AG20443 (cell line): ENCODE measurements at places on chromosomes 4 and X.

DNA sequence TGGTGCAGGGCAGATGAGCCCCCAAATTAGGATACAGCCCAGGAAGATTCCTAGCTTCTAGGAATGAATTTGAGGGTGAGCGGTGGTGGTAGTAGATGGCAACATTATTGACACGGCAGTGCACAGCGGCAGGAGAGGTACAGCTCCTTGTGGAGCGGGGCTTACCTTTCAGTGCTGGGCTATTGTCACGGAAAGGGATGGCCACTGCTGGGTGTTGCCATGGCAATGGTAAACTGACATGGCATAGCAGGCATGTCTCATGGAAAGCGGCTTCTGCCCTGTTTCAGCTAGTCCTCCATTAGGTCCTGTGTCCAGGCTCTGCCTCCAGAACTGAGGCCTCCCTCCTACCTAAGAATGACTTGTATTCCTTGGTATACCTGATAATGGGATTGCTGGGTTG is 81.8 kb upstream of the WDR1 start:
- DNase-seq, result no peak

- DNase-seq, result no peak
These were observed 94.2 kb downstream of the PHEX start for GRCh38 chrX:22126327-22126726.

DNA sequence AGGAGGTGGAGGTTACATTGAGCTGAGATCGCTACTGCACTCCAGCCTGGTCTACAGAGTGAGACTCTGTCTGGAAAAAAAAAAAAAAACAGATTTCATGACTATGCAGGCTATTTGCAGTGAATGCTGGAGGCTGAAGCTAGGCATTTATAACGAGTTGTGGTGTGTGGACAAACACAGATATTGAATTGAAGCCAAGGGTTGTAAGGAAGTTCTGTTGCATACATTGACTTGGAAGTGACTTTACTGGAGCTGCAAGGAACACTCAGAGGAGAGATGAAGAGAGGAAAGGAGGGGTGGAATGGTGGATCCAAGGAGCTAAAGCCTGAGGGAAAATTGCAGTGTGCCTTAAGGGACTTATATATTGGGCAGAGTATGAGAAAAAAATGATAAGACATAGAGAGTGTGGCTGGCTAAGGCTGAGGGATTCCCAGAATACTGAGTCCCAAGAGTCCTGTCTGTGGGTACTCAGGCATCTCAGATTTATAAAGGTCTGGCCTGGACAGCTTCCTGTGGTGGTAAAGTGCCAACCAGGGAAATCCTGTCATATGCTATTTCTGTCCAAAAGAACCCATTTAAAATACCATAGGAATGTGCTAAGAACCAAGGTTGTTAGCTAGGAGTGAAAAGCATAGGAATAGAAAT is 87.8 kb upstream of the GUCY1A1 start:
- DNase-seq, result peak; percentile 37

GRCh38 chr4:7387925-7388324 is 46.8 kb downstream of the PSAPL1 start:
- no peak for DNase-seq

DNA sequence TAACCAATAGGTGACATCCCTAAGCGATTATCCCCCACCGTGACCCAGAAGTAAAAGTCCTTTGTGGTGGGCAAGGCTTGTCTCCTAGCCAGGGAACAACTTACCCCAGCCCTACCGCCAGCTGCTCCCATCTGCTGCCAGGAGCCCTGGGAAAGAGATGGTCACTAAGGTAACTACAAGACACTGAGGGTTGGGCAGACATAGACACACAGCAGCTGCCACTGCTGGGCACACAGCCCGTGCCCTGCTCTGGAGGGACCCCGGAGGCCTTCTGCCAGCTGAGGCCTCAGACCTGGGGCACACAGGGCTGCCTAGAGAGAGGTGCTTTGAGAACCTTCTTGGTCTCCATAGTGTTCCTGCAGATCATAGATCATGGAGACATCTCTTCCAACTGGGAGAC is 53.0 kb upstream of the PROM1 start:
- no peak for DNase-seq

- no peak for DNase-seq
These were observed 491.2 kb downstream of the INPP4B start for GRCh38 chr4:142354794-142355420.

DNA sequence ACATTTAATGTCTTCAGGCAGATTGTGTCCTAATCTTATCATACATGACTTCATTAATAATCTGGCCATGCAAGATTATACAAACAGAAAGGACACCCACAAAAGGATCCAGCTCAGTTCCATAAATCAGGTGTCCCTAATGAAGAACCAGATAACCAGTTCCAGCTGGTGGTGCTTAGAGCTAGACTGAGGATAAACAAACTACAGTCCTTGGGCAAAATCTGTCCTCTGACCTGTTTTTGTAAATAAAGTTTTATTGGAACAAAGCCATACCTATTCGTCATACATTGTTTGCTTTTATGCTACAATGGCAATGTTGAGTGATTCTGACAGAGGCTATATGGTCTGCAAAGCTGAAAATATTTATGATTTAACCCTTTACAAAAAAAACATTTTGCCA is 199.5 kb downstream of the MID1IP1 start:
- DNase-seq, result no peak

- DNase-seq, result no peak
These were observed 263.2 kb downstream of the TECRL start for GRCh38 chr4:64146030-64146429.

GRCh38 chr4:1347410-1347864 is 429 bp downstream of the UVSSA start:
- DNase-seq, result peak; percentile 92
